Vagina (tissue), 2 donors: ENCODE measurements at places on chromosomes 13 and 19. TPM values are rescaled to one million over a fixed set of nuclear protein-coding genes. Genes with fewer than 3 reads are reported as not detected.

DNA sequence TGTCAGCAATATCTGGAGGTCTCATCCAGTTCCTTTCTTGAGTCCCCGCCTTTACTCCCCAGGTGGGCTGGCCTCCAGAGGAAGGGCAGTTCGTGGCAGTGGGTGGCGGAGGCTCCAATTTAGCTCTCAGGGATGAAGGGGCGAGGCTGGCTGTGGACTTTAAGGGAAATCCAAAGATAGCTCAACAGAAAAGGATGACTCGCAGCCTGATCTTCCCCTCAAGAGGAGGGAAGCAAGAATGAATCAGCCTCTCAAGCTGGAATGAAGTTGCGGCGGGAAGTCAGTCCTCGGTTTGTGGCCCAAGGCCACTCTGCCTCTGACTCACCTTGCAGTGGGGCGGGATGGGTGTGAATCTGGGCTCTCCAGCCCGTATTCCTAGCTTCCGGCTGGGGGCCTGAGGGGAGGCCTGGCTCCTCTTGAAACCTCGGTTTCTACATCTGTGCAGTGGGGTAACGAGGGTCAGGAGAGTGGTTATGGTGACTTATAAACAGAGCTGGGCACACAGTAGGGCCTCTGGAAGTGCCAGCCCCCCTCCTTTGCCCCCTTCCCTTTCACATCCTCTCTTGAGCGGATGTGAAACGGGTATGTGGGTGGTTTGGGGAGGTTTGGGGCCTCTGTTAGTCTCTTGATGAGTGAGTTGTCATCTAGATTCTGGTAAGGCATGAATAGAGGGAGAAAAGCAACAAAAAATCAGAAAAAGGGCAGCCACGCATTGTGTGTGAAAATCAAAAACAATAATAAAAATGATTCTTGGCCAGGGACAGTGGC is 10.5 kb upstream of the SMG9 start:
- no peak for DNase-seq

- DNase-seq: no peak
Observed at GRCh38 chr13:26762745-26763345, 2.3 kb upstream of the GPR12 start.

GRCh38 chr13:97322740-97323342 is 100.7 kb downstream of the MBNL2 start:
- no peak for DNase-seq

GRCh38 chr13:106530980-106531481 is 4.4 kb downstream of the EFNB2 start:
- DNase-seq: no peak

- no peak for DNase-seq
Observed at GRCh38 chr13:32887617-32888016, 128.6 kb upstream of the KL start.

GRCh38 chr19:38971672-38972071 is 3.9 kb downstream of the FBXO17 start:
- no peak for DNase-seq

The C19orf38 gene
- 2.5 TPM for total RNA-seq

The ZNF507 gene
- total RNA-seq: 27.5 TPM

The BEST2 gene
- total RNA-seq: 1.2 TPM

The TMEM145 gene
- total RNA-seq: not detected

The GARIN5A gene
- total RNA-seq: not detected

The LAMP1 gene
- total RNA-seq: 77.8 TPM

The ZNF90 gene
- total RNA-seq: 5.4 TPM

- no peak for DNase-seq
Observed at GRCh38 chr13:73290844-73291243, 232.0 kb downstream of the KLF5 start.

GRCh38 chr13:75325711-75326110 is 156.3 kb downstream of the TBC1D4 start:
- no peak for DNase-seq

- no peak for DNase-seq
Observed at GRCh38 chr19:5882421-5882968, 12.2 kb upstream of the FUT5 start.

DNA sequence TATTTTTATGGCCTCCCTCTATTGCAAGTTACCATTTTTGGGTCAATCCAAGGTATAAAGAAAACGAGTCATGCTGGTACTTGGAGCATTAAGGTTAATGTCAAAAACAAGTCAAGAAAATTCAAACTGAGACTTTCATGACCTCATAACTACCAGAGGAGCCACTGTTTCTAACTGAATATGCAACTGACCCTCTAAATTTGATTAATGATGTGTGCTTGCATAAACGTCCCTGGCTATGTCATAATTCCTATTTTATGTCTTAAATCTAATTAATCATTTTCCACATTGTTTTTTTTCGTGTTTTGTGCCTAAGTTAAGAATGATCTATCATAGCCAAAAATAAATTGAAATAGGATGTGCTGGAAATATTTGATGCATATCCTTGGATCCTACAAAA is 396.7 kb upstream of the GPC6 start:
- DNase-seq: no peak

DNA sequence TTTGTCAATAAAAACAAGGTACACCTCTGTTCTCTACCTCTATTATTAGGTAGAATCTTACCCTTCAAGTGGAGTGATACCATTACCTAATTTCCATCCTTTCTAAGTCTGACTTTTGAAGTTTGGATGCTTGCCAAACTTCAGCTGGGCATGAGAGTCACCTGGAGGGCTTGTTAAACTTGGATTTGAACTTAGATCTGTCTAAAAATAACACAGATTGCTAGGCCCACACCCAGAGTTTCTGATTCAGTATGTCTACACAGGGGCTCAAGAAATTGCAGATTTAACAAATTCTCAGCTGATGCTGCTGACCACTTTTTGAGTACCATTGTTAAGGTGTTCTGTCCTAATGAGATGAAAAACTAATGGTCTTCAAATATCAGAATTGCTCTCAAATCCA is 512.2 kb downstream of the LMO7 start:
- no peak for DNase-seq

DNA sequence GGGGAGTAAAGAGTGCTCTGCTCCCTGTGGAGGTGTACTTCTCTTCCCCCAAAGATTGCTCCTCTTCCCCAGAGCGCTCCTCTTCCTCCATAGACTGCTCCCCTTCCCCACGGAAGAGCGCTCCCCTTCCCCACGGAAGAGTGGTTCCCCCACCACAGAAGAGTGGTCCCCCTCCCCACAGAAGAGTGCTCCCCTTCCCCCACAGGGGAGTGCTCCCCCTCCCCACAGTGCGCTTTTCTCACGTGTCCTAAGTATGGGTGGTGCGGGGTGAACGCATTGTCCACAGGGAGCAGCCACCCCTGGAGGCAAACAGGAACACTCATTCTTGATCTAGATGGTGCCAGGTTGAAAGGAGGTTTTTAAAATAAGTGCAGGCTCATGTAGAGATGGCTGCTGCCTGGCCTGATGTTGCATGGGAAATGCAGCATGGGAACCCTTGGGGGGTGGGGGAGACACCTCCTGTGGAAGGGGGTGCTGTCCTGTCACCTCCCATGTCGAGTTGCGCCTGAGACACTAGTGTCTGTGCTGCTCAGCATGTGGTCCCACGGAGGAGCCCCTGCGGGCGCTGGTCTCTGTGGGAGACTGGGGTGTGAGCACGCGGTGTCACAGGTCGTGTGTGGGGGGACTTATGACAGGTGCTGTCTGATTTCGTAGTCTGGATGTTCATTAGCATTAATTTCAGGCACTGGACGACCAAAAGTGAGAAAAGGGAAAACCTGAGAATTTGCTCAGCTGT is 52.2 kb downstream of the ATP11A start:
- no peak for DNase-seq

GRCh38 chr19:23402388-23402787 is 7.1 kb upstream of the ZNF91 start:
- DNase-seq: peak; percentile 64

The CNMD gene
- total RNA-seq: not detected
